Neuronal stem cell (in vitro differentiated cells): ENCODE measurements at places on chromosomes 3 and 15.

- DNase-seq: no peak
Measured at GRCh38 chr3:23592961-23593931, 212.5 kb upstream of the UBE2E1 start.

- DNase-seq: no peak
Measured at GRCh38 chr15:95132774-95133173, 901.4 kb downstream of the MCTP2 start.

DNA sequence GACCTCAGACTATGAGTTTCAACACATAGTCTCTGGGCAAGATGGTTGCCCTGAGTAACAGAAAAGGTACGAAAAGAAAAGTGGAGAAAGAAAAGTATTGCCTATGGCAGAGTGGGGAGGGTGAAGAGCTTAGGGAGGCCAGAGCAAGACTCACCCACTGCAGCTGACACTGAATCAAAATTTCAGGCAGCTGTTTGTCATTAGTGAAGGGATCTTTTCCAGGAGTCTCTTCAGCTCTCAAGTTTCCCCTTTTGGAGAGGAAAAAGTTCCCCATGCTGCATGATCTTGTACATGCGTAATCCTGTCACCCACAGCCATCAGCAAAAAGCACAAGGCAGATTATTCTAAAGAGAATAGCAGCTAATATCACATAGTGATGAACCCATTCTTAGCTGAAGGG, 616.9 kb upstream of the GBE1 start:
- DNase-seq: no peak

DNA sequence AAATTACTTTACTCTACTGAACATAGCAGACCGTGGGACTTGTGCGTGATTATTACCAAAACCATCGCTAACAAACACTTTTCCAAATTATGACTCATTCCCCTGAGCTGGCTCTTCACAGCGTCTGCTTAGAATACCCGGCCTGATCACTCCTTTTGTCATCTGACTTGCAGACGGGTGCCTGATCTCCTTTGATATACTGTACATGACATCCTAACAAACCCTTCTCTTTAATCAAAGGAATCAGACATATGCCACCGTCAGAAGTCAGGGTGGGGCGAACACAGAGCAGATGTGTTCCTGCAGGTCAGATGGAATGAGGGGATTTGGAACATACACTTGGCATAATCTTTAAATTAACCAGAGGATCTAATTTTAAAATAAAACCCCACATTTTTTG, 48.5 kb upstream of the SH3GL3 start:
- DNase-seq: no peak

GRCh38 chr3:15629860-15630597, 28.5 kb downstream of the BTD start:
- peak; percentile 40 for DNase-seq
